ENCODE measurements at places on chromosomes 13 and 19.
A peak's percentile ranks its signal among the peaks of the same experiment; 100 is the strongest.

DNA sequence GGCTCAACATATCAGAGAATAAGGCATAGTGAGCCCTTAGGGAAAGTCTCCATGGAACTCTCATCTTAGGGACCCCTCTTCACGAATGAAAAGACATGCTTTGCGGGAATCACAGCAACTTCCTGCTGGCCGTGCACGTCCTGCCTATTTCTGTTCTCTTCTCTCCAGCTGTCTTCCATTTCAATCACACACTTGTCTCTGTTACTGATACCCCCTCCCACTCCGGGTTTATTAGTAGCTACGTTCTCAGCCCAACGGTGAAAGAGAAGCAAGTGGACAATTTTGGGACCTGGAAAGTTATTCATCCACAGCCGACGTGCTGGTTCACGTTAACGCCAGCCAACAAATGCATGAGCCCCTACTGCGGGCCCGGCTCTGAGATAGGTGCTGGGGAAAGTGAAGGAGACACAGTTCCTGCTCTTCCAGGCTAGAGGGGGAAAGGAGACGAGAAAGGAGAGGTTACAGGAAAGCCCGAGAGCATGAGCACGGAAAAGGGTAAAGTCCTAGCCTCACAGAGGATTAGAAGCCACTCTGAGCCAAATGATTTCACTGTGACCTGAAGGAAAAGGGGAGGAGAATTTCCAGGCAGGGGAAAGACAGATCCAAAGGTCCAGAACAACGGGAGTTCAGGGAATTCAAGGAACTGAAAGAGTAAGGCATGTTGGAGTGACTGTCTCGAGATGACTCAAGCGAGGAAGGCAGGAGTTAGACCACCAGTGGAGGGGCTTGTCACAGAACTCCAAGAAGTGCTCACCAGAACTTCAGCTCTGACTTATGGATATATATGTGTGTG, 81.8 kb upstream of the CLDN10 start:
- no peak for DNase-seq

GRCh38 chr19:50745221-50745620, 22.1 kb downstream of the CLEC11A start:
- no peak for DNase-seq

GRCh38 chr19:28746478-28746877, 466.5 kb downstream of the UQCRFS1 start:
- no peak for DNase-seq

GRCh38 chr13:49625392-49626079, 2.8 kb upstream of the ARL11 start:
- DNase-seq, result peak; percentile 53

DNA sequence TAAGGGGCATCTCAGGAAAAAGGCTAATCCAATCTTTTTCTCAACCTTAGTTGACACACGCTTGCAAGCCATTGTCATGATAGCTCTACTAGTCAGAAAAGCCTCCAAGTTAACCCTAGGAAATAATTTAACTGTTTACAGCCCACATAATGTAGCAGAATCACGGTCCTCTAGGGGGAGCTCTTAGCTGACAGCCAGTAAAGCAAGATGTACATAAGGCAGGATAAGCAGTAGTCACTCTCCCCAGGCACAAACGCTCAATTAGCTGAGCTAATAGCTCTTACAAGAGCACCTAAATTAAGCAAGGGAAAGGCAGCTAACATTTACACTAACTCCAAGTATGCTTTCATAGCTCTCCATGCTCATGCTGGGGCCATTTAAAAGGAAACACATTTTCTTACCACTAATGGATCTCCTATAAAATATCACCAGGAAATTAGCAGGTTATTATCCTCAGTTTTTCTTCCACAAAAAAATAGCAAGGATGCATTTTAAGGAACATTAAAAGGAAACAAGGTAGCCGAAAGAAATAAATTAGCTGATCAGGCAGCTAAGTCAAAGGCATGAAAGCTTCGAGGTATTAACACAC, 33.7 kb upstream of the ZSCAN5A start:
- DNase-seq, result peak; percentile 40

GRCh38 chr13:84831666-84832657, 949.7 kb upstream of the SLITRK1 start:
- DNase-seq, result no peak

GRCh38 chr19:35495107-35496064, 5.1 kb upstream of the KRTDAP start:
- peak; percentile 85 for DNase-seq

- no peak for DNase-seq
Observed at GRCh38 chr13:26952551-26953143, 192.1 kb upstream of the GPR12 start.

GRCh38 chr19:48719263-48720171, at the start of gene MAMSTR:
Gene MAMSTR, minus strand, starts transcription at chr19:48719725. Its CDS starts 694 bp downstream, at chr19:48719031.
- DNase-seq, result no peak

- DNase-seq, result no peak
Observed at GRCh38 chr13:93262729-93263345, 36.2 kb downstream of the GPC6 start.

DNA sequence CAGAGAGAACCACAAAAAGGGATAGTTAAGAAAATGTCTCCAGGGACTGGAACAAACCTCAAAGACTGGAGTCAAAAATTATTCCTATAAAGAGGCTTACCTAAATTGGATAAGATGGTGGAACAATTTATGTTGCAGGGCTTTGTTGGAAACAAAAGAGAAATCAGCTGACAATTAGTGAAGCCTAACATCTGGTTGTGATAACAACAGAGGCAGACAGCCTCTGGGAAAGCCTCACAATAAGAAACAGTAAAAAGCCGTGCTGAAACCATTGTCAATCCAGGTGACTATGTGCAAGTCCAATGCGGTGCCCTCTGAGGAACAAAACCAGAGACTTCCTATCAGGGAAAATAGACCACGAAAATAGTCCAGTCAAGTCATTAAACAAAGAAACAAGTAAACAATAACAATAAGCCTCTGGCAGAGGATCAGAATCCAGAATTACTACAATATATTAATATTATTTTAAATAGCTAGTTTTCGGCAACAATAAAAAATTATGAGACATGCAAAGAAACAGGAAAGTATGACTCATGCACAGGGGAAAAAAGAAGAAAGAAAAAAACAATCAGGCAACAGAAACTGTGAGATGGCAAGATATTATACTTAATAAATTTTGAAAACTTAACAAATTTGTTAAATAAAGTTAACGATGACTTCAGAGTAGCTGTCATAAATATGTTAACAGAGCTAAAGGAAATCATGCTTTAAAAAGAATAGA, 99.7 kb upstream of the RXFP2 start:
- no peak for DNase-seq

DNA sequence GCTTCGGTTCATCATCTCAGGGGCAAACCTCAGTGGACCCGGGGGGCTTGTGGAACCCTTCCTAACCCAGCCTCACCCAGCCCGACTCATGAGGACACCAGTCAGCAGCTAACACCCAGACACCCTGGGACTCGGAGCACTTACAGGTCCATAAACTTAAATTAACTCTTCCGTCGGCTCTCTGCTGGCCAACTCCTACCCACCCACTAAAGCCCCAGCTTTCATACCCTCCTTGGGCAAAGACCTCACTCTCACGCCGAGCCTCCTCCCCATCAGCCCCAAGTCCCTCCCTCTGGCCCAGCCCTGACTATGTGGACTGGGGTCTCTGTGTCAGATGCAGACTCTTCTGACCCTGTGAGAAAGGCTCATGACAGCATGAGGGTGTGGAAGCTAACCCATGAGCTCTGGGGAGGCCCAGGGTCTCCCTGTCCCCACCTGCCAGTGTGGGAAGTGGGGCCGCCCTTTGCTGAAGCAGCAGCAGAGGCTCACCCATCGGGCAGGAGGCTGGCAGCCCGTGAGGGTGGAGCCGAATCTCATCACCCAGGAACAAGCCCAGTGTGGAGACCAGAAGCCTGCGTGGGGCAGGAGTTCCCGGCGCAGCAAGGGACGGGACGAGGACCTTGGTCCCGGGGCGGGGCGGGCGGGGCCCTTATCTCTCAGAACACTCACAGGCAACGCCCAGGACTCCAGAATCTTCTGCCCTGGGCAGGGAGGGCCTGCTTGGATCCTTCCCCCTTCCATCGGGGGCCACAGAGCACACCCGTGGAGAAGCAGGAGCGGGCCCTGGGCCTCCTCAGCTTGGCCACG, 19.8 kb downstream of the TCF3 start:
- DNase-seq, result no peak

DNA sequence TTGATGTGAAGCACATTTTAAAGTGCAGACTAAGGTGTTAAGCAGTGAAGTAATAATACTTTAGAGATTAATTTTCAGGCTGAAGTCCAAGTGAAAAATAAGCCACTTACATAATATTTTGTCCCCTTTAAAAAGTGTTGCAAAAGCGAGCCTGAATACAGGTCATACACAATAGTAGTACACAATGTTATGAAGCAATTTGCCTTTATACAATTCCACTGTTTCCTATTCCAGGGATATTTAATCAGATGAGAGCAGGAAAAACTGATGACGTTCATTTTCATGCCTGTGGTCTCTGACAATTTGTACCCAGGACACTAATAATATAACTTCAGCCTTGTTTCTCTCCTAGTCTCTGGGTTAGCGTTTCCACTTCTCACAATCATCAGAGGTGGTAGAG, 916.7 kb downstream of the PCDH9 start:
- DNase-seq, result no peak

- DNase-seq, result peak; percentile 95
Observed at GRCh38 chr13:114115191-114115671, 17.2 kb downstream of the RASA3 start.

- no peak for DNase-seq
Observed at GRCh38 chr13:98494769-98495168, 82.1 kb downstream of the STK24 start.

DNA sequence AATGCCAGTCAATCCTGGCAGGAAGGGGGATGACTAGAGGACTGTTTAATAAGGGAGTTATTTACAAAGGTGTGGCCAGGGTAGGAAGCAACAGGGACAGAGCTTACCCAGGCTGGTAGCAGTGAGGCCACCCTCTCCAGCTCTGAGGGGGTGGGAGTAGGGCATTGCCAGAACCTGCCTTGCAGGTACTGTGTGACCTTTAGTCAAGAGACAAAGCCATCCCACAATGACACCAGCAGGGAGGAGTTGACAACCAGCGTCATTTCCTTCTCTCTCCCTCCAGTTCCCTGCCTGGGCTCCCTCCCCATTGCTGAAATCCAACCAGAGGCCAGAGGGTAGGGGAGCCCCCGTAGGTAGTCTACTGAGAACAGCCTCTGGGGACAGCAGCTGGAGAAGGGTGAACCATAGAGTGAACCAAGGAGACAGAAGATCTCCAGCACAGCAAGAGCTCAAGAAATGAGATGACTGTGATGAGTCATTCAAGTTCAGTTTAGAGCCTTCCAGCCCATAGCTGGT, 33.3 kb upstream of the SPATA13 start:
- DNase-seq, result no peak

DNA sequence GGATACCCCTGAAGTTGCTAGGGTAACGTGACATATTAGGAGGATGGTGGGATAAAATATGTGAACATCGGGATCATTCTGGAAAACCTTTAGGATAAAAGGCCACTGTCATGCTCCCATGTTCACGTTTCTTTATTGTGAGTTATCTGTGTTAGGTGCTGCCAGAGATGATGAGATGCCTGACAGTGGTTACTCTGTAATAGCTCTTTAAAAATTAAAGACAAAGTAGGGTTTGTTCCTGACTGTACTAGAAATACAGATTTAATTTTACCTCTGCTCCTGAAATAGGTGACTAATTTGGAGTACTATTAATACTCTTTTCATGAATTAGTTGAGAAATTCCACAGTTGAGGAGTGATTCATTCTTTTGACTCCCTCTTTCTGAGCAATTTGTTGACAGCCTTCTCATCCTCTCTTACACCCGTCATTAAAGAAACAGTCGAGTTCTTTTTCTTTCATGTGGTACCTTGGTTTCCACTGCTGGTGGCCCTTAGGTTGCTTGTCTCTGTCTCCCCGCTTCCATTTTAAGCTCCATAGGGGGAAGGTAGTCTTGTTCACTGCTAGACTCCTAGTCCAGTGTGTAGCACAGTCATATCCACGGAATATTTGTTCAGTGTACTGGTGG, 28.4 kb downstream of the SAE1 start:
- DNase-seq, result no peak

GRCh38 chr19:18723871-18724377, 40.4 kb downstream of the CRTC1 start:
- DNase-seq, result no peak

- DNase-seq, result no peak
Observed at GRCh38 chr13:70662231-70662940, 554.1 kb upstream of the KLHL1 start.

GRCh38 chr13:67769987-67770341, 539.8 kb upstream of the PCDH9 start:
- DNase-seq, result no peak

DNA sequence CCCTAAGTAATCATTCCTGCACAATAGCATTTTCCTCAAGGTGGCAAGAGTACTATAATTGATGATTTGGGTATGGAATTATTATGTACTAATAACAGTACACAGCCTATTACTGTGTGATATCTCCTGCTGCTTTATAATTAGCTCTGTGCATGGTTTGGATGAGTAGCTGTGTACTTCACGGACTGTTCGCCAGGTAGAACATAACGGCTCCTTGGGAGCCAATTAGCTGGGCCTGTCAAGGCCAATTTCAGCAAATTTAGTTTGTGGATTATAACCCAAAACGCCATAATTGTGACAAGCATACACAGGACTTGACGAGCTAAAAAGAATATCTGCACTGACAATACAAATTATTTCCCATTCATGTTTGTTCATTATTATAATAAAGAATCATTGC, 1584.2 kb downstream of the SLITRK1 start:
- no peak for DNase-seq

DNA sequence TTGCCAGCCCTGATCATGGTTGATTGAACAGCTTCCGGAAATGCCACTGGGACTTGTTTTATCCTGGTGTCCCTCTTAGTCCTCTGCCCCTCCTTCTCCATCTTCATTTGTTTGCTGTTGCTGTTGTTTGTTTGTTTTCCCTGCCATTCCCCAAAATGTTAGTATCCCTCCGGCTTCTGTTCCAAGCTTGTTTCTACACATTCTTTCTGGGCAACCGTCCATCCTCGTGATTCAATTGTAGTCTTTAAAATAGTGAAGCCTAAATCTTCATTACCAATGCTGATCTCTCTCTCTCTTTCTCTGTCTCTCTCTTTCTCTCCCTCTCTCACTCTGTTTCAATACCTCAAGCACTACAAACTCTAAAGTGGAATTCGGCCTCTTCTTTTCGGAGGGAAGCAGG, 649.3 kb upstream of the ARGLU1 start:
- DNase-seq, result no peak

- DNase-seq, result no peak
Observed at GRCh38 chr13:31767175-31767900, 28.0 kb downstream of the RXFP2 start.

DNA sequence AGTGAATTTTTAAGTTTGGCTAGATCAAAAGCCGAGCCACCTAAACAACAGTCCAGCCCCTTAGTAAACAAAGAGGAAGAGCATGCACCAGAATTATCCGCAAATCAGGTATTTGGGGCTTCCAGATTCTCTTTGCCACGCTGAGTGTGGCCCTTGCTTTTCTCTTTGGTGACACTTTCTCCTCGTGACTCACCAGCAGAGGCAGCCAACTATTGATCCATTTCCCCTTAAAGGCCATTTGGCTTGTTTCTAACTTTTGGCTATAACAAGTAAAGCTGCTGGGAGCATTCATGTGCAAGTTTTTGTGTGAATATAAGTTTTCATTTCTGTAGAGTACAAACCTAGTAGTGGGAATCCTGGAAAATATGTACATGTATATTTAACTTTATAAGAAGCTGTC, 17.6 kb upstream of the WDR88 start:
- DNase-seq, result no peak

GRCh38 chr19:11495885-11496284, 9.8 kb downstream of the ZNF653 start:
- no peak for DNase-seq

GRCh38 chr19:49515767-49516166, 3.3 kb downstream of the FCGRT start:
- DNase-seq, result peak; percentile 96

- no peak for DNase-seq
Observed at GRCh38 chr19:11136400-11137101, 19.0 kb downstream of the SPC24 start.
